ENCODE measurements at places on chromosomes 1 and 21. TPM values are rescaled to one million over a fixed set of nuclear protein-coding genes. Genes with fewer than 3 reads are reported as not detected.

SLC45A1 gene
- 3.3 TPM for total RNA-seq

LCE1C gene
- not detected for total RNA-seq

KRTAP19-3 gene
- total RNA-seq = not detected

BLZF1 gene
- total RNA-seq = 25.7 TPM

KDF1 gene
- total RNA-seq = 0.96 TPM

MIXL1 gene
- total RNA-seq = not detected

ORC1 gene
- total RNA-seq = 13.3 TPM

TNNT2 gene
- total RNA-seq = not detected

GBP3 gene
- total RNA-seq = 9.7 TPM

LHX8 gene
- total RNA-seq = not detected

DCST2 gene
- not detected for total RNA-seq

TPRG1L gene
- total RNA-seq = 30.3 TPM

DNA sequence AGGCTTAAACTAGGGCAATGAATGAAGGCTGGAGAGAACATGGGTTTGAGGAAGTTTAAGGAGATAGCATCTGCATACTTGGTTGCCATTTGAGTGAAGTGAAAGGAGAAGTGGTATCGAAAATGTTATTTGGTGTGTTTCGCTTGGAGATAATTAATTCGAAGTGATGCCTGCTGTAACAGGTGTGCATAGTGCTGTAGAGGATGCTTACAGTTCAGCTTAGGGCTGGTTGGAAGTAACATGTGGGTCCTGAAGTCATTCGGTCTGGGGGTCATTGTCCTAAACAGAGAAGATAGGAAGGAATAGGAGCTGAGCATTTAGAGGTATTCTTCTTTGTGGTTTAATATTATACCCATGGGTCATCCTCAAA lies 301 bp upstream of the NUDT17 start:
- DNase-seq = peak; percentile 57

DNA sequence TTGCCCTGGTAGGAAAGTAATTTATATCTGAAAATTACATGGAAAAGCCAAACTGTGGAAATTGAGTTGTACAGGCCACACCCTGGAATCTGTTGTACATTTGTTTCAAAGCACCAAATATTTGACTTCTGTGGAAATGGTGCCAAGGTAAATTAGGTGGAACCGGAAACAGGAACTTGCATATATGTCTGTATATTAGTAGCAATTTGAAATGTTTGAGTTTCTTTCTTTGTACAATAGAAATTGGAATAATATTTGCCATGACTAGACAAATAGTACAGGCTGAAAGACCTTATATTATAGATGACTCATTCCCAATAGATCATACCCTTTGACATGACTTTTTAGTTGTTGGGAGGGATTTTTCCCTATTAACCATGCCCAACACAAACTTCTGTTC lies 10.5 kb upstream of the TAF1A start:
- DNase-seq = no peak

GRCh38 chr1:30912224-30912623 lies 3.7 kb upstream of the SDC3 start:
- DNase-seq = no peak

DNA sequence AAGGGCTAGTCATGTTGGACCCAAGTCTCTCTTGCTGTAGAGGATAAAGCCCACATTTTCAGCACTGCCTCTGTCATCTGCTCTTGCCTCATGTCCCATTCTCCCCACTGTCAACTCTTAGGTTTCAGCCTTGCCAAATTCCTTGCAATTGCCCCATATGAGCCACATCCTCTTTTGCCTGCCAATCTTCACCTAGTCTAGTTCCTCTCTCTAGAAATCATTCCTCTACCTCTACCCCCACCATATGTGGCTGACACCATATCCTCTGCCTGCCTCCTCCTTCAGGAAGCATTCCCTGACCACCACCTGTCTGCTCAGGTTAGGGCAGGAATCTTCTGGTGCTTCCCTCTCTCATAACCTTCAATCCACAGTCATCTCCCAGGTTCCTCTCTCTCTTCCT lies 38.2 kb downstream of the SLC9A1 start:
- no peak for DNase-seq

GRCh38 chr21:29124645-29125044 lies 5.8 kb upstream of the MAP3K7CL start:
- DNase-seq = no peak

DNA sequence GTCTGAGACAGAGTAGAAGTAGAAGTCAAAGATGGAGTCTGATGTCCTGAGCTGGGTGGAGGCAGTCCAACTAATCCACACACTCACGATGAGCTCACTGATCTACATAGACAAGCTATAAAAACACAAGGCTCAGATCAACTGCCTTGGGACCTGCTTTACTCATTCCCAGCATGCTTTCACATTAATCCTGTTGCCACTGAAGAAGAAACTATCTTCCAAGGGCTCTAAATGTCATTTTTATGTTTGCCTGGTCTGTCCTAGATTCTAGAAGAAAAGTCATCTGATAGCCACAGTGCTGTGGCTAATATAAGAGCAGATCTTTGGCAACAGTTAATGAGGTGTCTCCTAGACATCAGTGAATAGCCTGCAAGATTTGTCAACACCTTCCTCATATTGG lies 522.7 kb downstream of the NUF2 start:
- no peak for DNase-seq

- DNase-seq = peak; percentile 87
These were observed 89.8 kb upstream of the ARHGAP29 start for GRCh38 chr1:94327001-94327690.

- no peak for DNase-seq
These were observed 34.4 kb downstream of the TMCC2 start for GRCh38 chr1:205261946-205262691.

DNA sequence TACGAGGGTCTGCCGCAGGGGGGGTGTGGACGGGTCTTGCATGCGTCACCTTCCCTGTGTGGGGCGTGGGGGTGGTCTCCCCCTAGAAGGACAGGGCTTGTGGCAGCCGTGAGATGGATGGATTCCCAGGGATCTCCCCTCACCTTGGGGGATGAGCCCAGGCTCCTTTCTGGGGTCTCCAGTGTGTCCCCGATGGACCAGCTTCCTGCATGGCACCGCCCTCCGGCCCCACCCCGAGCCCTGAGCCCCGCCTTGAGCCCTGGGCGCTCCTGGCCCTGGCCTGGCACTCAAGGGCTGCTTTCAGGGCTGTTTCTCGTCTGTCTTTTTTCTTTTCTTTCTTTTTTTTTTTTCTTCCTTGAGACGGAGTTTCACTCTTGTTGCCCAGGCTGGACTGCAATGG lies 59.5 kb downstream of the SKI start:
- DNase-seq = no peak

DNA sequence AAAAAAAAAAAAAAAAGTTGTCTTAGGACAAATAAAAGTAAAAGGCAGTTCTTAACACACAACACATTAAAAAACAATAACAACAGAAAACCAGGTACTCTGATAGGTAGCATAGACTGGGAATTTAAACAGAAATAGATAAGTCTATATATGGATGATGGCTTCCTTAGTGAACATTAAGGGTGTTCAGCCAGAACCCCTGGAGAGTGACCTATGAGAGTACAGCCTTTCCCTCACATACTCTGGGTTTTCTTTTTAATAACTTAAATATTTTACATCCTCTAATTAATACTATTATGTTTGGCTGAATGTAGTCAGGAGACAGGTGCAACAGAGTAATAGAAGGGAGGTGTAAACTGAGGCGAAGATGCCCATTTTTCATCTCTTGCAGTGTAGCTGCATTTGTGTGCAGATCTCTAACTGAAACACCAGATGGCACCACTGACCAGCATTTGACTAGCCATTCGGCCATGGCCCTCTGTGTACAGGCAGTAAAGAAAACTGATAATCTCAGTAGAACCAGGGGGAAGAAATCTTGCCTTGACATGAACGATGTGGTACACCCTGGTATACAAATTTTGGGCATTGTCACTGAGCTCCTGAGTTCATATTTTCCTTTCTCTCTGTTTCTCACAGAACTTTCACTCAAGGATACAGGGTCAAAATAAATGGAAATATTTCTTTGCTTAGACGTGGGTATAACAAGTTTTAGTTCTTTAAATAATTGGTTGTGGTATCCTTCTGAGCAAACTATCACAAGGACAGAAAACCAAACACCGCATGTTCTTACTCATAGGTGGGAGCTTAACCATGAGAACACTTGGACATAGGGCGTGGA lies 7.6 kb downstream of the TTF2 start:
- peak; percentile 19 for DNase-seq

DNA sequence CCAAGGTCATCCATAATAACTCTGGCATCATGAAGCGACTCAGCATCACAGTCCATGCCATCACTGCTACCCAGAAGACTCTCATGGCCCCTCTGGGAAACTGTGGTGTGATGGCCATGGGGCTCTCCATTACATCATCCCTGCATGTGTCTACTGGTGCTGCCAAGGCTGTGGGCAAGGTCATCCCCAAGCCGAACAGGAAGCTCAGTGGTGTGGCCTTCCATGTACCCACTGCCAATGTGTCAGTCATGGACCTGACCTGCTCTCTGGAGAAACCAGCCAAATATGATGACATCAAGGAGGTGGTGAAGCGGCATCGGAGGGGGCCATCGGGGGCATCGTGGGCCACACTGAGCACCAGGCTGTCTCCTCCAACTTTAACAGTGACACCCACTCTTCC lies 65.1 kb upstream of the ARHGAP29 start:
- no peak for DNase-seq

- DNase-seq = no peak
These were observed 34.9 kb upstream of the BTG2 start for GRCh38 chr1:203270448-203270847.

Data from Caki2 (cell line).